CD4-positive, alpha-beta memory T cell (primary cell): ENCODE measurements at places on chromosomes 5 and 9. TPM values are rescaled to one million over a fixed set of nuclear protein-coding genes. Genes with fewer than 3 reads are reported as not detected.

The TLX3 gene
- not detected for total RNA-seq

- H3K4me3 ChIP-seq, result no peak overlapping the region
- no peak for DNase-seq
- H3K36me3 ChIP-seq, result no peaks in the 10 kb centered on the region
- no peaks in the 10 kb centered on the region for H3K27me3 ChIP-seq
- no peak overlapping the region for H3K27ac ChIP-seq
These were observed 4.5 kb downstream of the ANKS6 start for GRCh38 chr9:98791608-98792490.

GRCh38 chr5:2877522-2877921, 126.0 kb upstream of the IRX2 start:
- no peaks in the 10 kb centered on the region for H3K27me3 ChIP-seq
- no peak overlapping the region for H3K27ac ChIP-seq
- no peak for DNase-seq

DNA sequence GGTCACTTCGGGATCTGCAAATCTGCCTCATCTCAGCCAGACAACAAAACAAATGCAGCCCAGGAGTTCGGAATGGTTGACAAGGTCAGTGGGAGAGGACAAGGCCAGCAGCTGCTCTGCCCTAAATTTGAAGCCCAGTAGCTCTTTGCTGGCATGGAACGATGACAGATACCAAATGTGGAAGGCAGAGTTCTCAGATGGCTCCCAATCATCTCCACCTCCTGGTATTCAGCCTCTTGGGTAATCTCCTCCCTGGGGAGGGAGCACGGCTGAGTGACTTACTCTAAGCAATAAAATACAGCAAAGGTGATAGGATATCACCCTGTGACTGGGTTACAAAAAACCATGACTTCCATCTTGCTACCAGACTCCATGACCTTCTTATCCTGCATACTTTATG, 172.8 kb downstream of the ENTREP1 start:
- no peak for DNase-seq
- H3K27me3 ChIP-seq, result no peaks in the 10 kb centered on the region
- H3K4me3 ChIP-seq, result no peak overlapping the region
- H3K27ac ChIP-seq, result no peak overlapping the region
- no peaks in the 10 kb centered on the region for H3K36me3 ChIP-seq

- H3K27ac ChIP-seq, result no peak overlapping the region
- no peak for DNase-seq
- H3K36me3 ChIP-seq, result no peaks in the 10 kb centered on the region
- H3K4me3 ChIP-seq, result no peak overlapping the region
- no peaks in the 10 kb centered on the region for H3K27me3 ChIP-seq
These were observed 24.2 kb downstream of the TRIO start for GRCh38 chr5:14167211-14167845.

DNA sequence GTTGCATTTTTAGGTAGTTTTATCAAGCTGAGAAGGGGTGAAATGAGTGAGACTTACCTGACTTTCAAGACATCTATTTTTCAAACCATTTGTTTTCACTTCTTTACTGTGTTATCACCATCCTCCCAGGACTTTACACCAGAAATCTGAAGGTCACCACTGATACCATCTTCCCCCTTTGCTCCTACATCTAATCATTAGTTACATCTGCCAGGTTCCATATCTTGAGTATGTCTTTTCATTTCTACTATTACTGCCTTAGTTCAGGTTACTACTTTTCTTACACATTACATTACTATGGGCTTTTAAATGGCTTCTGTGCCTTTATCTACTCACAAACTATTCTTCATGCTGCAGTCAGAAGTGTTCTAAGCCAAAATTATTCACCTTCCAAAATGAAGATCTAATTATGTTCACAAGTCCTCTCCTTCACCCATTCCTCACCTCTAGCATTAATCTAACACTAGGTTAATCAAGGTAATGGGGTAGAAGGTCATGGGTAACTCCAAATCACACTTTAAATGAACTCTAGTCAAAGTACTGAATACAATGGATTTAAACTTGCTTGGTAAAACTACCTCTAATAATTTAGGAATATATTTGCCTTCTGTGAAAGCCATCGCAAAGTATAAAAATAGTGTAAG, 2.1 kb upstream of the HSDL2 start:
- no peaks in the 10 kb centered on the region for H3K27me3 ChIP-seq
- H3K27ac ChIP-seq, result no peak overlapping the region
- H3K4me1 ChIP-seq, result peaks cover 23% of the 10 kb centered on the region
- no peak overlapping the region for H3K4me3 ChIP-seq
- no peak for DNase-seq
- no peaks in the 10 kb centered on the region for H3K36me3 ChIP-seq

DNA sequence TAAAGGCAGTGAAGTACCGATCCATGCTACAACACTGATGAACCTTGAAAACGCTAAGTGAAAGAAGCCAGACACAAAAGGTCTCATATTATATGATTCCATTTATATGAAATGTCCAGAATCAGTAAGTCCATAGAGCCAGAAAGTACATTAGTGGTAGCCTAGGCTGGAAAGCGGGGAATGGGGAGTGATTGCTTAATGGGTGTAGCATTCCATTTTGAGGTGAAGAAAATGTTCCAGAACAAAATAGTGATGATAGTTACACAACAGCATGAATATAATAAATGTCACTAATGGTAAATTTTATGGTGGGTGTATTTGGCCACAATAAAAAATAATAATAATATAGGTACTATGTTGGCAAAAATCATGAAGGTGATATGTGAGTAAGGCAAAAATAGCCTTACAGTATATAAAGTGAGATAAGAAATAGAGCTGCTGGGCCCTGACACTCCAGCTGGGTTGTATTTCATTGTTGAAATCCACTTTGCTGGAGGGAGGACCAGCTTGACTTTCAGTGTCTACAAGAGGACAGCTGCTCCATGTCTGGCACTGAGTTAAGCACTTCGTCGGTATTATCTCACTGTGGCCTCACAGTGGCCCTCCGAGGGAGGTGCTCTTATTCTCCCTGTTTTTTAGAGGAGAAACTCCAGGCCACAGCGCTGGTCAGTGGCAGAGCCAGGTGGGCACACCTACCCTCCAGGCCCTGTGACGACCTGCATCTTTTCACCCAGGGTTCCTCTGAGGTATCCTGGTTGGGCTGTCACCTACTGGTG, 22.4 kb upstream of the ANGPTL2 start:
- no peaks in the 10 kb centered on the region for H3K27me3 ChIP-seq
- no peak overlapping the region for H3K4me3 ChIP-seq
- no peaks in the 10 kb centered on the region for H3K36me3 ChIP-seq
- no peak for DNase-seq

- no peak overlapping the region for H3K27ac ChIP-seq
- no peaks in the 10 kb centered on the region for H3K36me3 ChIP-seq
- no peak overlapping the region for H3K4me3 ChIP-seq
These were observed 367 bp upstream of the SHC3 start for GRCh38 chr9:89178830-89179539.

DNA sequence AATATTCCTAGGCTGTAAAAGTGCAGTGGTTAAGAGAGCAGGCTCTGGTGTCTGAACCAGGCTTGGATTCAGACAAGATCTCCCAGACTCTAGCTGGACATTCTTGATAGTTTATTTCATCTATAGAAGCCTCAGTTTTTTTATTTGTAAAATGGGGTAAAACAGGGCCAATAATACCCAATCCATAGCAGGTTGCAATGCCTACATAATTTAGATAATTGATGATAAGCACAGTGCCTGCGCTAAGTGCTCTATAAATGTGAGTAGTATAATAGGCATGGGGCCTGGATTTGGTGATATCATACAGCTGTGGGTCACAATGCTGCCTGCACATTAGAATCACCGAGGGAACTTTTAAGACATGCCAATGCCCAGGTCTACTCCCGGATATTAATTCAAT, 603.5 kb downstream of the ISL1 start:
- no peaks in the 10 kb centered on the region for H3K4me1 ChIP-seq
- no peaks in the 10 kb centered on the region for H3K36me3 ChIP-seq
- no peak for DNase-seq
- no peak overlapping the region for H3K27ac ChIP-seq
- H3K27me3 ChIP-seq, result no peaks in the 10 kb centered on the region

- no peak overlapping the region for H3K27ac ChIP-seq
- H3K36me3 ChIP-seq, result no peaks in the 10 kb centered on the region
- H3K4me1 ChIP-seq, result no peaks in the 10 kb centered on the region
These were observed 28.2 kb downstream of the YIPF5 start for GRCh38 chr5:144142139-144142823.

- no peak for DNase-seq
- peak within 1 kb of the TSS; percentile 34 for H3K4me3 ChIP-seq
- no peak within 1 kb of the TSS for H3K27ac ChIP-seq
- peaks cover 32% of the 10 kb centered on the region for H3K27me3 ChIP-seq
- H3K4me1 ChIP-seq, result peaks cover 20% of the 10 kb centered on the region
These were observed at the start of gene NFIB for GRCh38 chr9:14313951-14314423. Gene NFIB (minus strand): TSS chr9:14314141. CDS start chr9:14313511, 630 bp downstream.

DNA sequence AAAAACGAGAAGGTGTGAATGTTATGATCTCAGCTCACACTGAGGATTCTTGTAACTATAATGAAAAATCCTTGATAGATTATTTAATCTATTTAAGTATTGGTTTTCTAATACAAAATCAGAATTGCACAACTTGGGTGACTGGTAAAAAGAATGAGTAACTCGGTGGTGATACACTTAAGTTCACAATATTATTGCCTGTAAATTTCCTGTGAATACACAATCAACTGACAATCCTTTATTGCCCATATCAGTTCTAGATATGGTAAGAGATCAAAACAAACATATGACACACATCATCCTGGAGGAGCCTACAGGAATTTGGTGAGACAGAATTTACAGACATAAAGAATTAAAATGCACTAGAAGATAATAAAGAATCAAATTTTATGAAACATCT, 14.1 kb upstream of the LURAP1L start:
- no peak overlapping the region for H3K27ac ChIP-seq
- H3K4me3 ChIP-seq, result no peak overlapping the region
- no peak for DNase-seq
- no peaks in the 10 kb centered on the region for H3K4me1 ChIP-seq
- H3K36me3 ChIP-seq, result no peaks in the 10 kb centered on the region
- no peaks in the 10 kb centered on the region for H3K27me3 ChIP-seq

DNA sequence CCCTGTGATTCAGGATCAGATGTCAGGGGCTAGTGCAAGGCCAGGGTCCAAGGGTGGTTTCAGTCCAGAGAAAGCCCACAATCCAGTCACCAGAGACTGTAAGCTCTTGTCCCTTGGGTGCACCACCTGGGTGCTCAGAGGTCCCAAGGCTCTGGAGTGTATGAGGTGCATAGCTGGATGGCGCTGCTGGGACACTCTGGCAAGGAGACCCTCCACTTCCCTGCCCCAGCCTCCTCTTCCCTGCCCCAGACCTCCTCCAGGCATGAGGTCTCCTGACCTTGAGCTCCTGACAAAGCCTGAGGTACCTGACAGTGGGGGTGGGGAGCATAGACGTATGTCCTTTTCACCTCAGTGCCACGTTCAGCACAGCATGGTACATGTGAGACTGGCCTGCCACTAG, 7.0 kb downstream of the CSF2 start:
- H3K27ac ChIP-seq, result no peak overlapping the region
- no peaks in the 10 kb centered on the region for H3K27me3 ChIP-seq
- H3K4me1 ChIP-seq, result peaks cover 45% of the 10 kb centered on the region

DNA sequence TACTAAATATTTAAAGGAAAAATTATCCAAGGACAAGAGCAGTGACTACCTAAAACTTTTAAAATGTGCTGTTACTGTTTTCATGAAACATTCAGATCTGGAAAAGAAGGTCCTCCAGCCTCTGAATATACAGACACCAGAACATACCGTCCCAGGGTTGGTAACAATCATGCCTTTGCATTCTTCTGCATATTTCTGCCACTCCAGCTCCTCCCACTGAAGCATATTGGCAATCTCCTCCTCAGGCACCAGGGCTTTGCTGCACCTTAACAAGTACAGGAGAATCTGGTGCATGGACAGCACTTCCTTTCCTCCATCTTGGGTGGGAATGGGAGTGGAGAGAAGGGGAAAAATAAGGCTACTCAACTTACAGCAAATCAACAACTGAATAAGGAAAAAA, 60.0 kb downstream of the DROSHA start:
- no peak overlapping the region for H3K27ac ChIP-seq
- H3K4me1 ChIP-seq, result no peaks in the 10 kb centered on the region
- no peak for DNase-seq
- no peaks in the 10 kb centered on the region for H3K27me3 ChIP-seq

DNA sequence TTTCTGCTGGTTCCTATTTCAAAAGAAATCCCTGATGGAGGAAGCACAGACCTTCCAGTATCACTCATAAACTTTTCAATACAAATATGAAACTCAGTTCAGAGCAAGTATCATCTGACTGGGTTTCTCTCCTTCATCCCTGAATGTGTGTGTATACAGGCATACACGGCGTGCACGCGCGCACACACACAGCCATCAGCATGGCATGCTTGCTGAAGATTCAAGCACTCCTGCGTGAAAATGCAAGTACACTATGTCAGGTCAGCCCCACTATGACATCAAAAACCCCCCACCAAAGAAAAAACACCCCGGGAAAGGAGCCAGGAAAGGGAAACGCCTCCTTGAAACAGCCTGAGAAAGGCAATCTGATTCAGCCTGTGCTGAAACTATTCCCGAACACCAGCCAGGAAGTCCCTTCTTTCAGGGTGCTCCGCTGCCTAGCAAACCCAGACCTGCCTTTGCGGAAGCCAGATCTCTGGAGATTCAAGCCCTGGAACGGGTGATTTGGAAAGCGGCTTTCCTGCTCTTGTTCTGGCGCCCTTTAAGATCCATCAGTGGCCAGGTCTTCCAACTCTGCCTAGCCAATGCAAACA, 831 bp downstream of the KLHL3 start:
- peak overlapping the region; percentile 34 for H3K27ac ChIP-seq
- peak overlapping the region; percentile 61 for H3K4me3 ChIP-seq
- peaks cover 68% of the 10 kb centered on the region for H3K4me1 ChIP-seq
- no peak for DNase-seq
- no peaks in the 10 kb centered on the region for H3K27me3 ChIP-seq

DNA sequence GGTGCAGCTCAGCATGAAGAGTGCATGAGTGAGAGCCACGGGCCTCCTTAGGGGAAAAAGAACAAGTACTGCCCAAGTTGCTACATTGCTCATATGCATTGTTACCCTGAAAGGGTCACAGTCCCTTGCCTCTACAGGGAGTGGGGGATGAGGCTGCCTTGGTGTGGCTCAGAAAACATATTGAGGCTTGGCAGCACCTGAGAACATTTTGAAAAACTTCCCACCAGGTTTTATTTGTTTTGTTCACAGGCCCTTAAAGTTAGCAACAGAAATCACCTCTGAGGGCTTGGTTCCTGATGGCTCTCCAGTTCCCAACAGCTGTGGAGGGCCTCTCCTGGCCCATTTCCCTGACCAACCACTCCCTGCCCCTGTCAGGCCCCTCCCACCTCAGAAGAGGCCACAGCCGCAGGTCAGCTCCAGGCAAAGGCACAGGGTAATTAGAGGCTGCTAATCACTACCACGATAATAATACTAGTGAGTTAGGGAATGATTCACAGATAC, 90.7 kb upstream of the ADRA1B start:
- H3K36me3 ChIP-seq, result no peaks in the 10 kb centered on the region
- no peak overlapping the region for H3K27ac ChIP-seq
- H3K4me3 ChIP-seq, result no peak overlapping the region
- no peaks in the 10 kb centered on the region for H3K4me1 ChIP-seq

- H3K4me1 ChIP-seq, result no peaks in the 10 kb centered on the region
- no peaks in the 10 kb centered on the region for H3K27me3 ChIP-seq
- no peak for DNase-seq
- H3K27ac ChIP-seq, result no peak overlapping the region
These were observed 168.0 kb upstream of the SPRY4 start for GRCh38 chr5:142492781-142493281.
